Pulmonary artery endothelial cell (primary cell): ENCODE measurements at places on chromosomes 1 and 21. TPM values are rescaled to one million over a fixed set of nuclear protein-coding genes. Genes with fewer than 3 reads are reported as not detected.

The INKA2 gene
- 4.6 and 6.0 TPM in 2 replicates for total RNA-seq

The GNG4 gene
- total RNA-seq = not detected in 2 replicates

The CNIH3 gene
- 1.3 and 2.0 TPM in 2 replicates for total RNA-seq

GRCh38 chr1:23370709-23371584, 1.3 kb upstream of the ZNF436 start:
- no peak for DNase-seq

DNA sequence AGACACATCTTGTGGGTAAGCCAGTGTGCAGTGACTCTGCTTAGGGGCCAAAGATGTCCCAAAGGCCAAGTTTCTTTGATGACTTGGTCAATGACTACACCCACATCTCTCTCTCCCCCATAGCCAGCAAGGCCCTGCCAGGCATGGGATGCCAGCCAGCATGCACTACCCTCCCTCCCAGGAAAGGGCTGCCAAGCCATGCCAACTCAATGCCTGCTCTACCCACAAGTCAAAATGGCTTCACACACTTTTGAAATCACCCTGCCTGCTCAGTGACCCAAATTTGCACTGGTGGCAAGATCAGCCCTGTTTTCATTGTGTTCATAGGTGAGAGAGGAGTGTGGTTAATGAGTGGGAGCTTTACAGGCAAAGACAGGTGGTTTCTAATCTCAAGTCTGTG, 112.5 kb downstream of the MATN1 start:
- DNase-seq = no peak

GRCh38 chr1:94121411-94121821, 468 bp upstream of the ABCA4 start:
- DNase-seq = no peak

- DNase-seq = no peak
Measured at GRCh38 chr1:198492872-198493271, 47.6 kb downstream of the ATP6V1G3 start.

GRCh38 chr1:151585622-151586021, 26.2 kb upstream of the SNX27 start:
- no peak for DNase-seq

DNA sequence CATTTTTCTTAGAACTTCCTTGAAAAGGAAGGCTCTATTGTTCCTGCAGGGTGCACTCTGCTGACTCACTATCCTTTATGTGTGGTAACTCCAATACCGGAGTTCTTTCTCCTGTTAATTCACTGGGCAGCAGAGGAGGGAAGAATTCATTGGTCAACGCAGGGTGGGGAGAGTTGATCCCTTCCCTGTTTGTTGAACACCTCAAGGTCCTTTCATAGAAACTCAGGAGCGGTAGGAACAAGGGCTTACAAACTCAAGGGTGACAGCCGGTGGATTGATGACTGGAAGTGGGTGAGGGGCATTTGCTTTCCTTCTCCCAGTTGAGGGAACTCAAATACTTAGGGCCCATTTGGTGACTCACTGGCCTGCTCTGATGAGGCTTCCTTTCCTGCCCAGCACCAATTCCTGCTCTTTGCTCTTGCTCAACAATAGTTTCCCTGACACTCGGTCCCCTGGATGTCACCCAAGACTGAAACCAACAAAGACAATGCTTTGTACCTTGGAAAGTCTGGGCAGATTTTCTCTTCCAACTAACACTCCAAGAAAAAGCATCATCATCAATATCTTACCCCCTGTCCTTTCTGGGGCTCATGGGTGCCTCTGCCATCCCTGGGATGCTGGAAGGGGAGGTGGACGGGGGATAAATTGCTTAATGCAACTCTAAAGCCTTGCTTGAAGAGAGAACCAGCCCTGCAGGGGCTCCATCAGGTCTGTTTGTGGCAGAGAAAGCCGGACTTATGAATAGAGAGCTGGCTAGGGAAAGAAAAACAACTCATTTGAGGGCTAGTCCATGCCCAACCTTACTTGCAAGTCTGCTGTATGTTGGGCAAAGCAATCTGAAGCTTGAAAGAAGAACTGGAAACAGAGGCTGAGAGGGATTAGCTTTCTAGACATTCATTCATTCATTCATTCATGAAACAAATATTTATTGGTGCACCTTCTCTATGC, 9.3 kb downstream of the SLC26A9 start:
- DNase-seq = peak; percentile 63
